ENCODE measurements at places on chromosomes 3 and 15.

DNA sequence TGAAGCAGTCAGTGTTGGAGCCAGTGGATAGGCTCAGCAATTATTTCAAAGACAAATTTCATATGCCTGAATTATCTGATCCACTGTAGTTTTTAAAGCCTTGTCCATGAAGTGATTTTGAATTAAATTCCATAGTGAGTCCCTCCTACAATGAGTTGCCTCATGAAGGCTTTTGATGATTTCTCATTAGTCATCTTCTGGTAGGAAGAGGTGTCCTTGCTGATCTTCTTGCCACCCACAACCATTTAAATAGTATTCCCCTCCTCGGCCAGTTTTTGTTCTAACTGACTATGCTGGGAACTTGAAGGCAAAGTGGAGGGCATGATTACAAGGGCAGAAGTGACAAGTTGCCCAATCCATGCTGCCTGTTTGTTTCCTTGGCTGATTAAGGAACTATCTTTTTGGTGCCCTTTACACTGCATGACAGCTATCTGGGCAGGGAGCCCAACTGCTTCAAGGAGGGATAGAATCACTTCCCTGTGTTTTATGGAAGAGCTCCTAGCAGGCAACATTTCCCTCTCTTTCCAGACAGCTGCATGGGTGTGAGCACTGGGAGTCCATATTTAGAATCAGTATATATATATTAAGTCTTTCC lies 617.5 kb downstream of the ZPLD1 start:
- DNase-seq, result no peak

GRCh38 chr3:98038876-98039275 lies 3.8 kb upstream of the GABRR3 start:
- DNase-seq, result no peak

DNA sequence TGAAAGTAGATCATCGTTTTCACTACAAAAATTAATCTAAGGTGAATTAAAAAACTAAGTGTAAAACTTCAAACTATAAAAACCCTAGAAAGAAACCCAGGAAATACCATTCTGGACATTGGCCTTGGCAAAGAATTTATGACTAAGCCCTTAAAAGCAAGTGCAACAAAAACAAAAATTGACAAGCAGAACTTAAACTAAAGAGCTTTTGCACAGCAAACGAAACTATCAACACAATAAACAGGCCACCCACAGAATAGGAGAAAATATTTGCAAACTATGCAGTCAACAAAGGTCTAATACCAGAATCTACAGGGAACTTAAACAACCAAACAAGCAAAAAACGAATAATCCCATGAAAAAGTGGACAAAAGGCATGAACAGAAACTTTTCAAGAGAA lies 302.0 kb downstream of the CHST2 start:
- no peak for DNase-seq

GRCh38 chr15:52796228-52796521 lies 6.0 kb upstream of the ONECUT1 start:
- no peak for DNase-seq

GRCh38 chr3:53293867-53294266 lies 38.0 kb upstream of the TKT start:
- DNase-seq, result no peak

- peak; percentile 46 for DNase-seq
Observed at GRCh38 chr15:80242132-80242769, 9.8 kb downstream of the CTXND1 start.

GRCh38 chr3:153115326-153115725 lies 46.7 kb upstream of the RAP2B start:
- DNase-seq, result no peak

DNA sequence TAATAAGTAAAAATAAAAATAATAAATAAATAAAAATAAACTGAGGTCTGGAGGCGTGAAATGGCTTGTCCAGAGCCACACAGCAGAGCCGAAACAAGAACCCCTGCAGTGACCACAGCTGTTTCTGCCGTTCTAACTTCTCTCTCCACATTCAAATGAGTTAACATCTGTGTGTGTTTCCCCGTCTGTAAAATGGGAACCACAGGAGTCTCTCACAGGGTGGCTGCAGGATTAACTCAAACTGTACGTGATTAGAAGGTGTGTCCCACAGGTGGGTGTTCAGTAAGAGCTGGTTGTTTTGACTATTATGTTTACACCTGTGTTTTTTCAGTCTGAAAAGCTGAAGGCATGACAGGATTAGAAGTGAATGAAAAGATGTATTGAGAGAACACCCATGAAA lies 27.0 kb upstream of the MUC4 start:
- no peak for DNase-seq

DNA sequence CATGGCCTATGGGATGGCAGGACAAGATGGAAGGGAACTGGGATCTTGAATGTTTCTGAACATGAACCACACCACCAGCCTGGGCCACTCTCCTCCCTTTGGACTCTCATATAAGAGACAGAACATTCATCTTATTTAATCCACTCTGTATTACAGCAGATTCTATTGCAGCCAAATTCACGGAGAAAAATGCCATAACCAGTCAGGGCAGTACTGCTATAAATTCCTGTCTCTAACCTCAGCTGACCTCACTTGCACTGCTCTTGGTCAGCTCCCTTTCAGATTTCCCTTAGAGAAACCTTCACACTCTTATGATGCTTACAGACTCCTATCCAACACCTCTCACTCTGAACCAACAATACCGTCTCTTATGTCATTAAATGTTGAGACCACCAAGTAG lies 101.4 kb downstream of the RYK start:
- no peak for DNase-seq

- no peak for DNase-seq
Observed at GRCh38 chr3:51712963-51713362, 6.1 kb downstream of the GRM2 start.

- DNase-seq, result no peak
Observed at GRCh38 chr3:54631516-54632325, 296.1 kb downstream of the LRTM1 start.

- peak; percentile 64 for DNase-seq
Observed at GRCh38 chr15:31387479-31388118, 61.0 kb downstream of the KLF13 start.

GRCh38 chr3:58520403-58521335 lies 16.3 kb downstream of the ACOX2 start:
- no peak for DNase-seq

- DNase-seq, result no peak
Observed at GRCh38 chr15:35702946-35703495, 157.1 kb upstream of the DPH6 start.

Data from Jurkat, Clone E6-1 (cell line).